ENCODE measurements at places on chromosomes 12 and 14. TPM values are rescaled to one million over a fixed set of nuclear protein-coding genes. Genes with fewer than 3 reads are reported as not detected.

DNA sequence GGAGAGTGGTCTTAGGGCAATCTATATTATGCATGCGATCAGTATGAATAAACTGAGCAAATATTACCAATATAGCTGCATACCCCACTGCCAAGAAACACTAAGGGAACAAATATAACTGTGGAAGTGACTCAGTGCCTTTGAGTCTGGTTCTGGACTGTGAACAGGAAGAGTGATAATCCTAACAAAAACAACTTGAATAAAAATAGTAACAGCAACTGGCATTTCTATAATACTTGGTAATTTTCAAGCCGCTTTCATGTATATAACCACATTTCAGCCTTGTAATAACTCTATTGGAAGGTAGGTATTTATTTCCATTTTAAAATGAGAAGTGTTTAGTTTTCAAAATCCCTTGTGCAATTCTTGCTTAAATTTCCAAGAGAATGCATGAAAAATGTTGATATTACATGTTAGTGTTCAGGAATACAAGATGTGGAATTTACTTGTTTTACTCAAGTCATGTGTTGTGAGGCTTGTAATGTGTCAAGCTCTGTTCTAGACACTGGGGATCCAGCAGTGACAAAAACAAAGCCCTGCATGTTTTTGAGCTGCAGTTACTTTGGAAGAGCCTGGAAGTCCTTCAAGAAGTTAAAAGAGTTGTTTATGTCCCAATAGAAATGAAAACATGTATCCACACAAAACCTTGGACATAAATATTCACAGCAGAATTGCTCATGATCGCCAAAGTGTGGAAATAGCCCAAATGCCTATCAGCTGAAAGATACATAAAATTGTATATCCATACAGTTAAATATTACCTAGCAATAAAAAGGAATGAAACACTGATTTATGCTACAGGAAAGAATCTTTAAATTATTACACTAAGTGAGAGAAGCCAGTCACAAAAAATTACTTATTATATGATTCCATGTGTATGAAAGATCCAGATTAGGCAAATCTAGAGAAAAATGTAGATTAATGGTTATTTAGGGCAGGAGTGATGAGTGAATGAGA, 338.1 kb upstream of the TMEM132C start:
- H3K4me3 ChIP-seq, result no peak overlapping the region
- H3K36me3 ChIP-seq, result no peaks in the 10 kb centered on the region
- no peak overlapping the region for H3K27ac ChIP-seq
- H3K4me1 ChIP-seq, result no peaks in the 10 kb centered on the region
- no peak for DNase-seq
- no peaks in the 10 kb centered on the region for H3K27me3 ChIP-seq

- peaks cover 53% of the 10 kb centered on the region for H3K36me3 ChIP-seq
- no peaks in the 10 kb centered on the region for H3K4me1 ChIP-seq
- no peaks in the 10 kb centered on the region for H3K27me3 ChIP-seq
- DNase-seq, result no peak
- no peak overlapping the region for H3K4me3 ChIP-seq
- H3K27ac ChIP-seq, result no peak overlapping the region
Observed at GRCh38 chr14:32134448-32135097, 57.5 kb downstream of the ARHGAP5 start.

The LRIG3 gene
- total RNA-seq, result not detected

- H3K27ac ChIP-seq, result no peak overlapping the region
- H3K27me3 ChIP-seq, result peaks cover 35% of the 10 kb centered on the region
- H3K36me3 ChIP-seq, result no peaks in the 10 kb centered on the region
- H3K4me1 ChIP-seq, result peaks cover 7% of the 10 kb centered on the region
Observed at GRCh38 chr14:22976620-22977433, 5.5 kb downstream of the AJUBA start.

GRCh38 chr14:61477712-61478462, 156.5 kb downstream of the PRKCH start:
- H3K27me3 ChIP-seq, result no peaks in the 10 kb centered on the region
- peaks cover 74% of the 10 kb centered on the region for H3K36me3 ChIP-seq
- DNase-seq, result peak; percentile 23
- peak overlapping the region; percentile 48 for H3K4me3 ChIP-seq

The CNTN1 gene
- total RNA-seq, result not detected

The CACNB3 gene
- total RNA-seq, result 14.9 TPM

DNA sequence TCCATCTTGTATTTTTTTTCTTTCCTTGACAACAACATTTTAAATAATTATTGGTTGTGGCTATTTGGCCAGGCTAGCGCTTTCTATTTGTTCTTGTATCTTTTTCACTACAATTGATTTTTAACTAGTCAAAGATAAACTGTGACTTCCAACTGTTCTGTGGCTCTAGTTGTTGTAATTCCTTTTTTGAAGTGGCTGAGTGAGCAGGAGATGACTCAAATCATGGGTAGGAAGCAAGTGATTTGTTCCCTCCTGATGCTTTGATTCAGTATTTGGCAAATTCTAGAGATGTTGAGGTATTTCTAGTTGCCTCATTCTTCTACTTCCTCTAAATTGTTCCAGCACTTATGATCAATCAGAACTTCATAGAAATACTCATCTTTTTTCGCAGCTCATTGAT, 633.5 kb downstream of the RERGL start:
- no peaks in the 10 kb centered on the region for H3K27me3 ChIP-seq
- DNase-seq, result no peak
- H3K4me1 ChIP-seq, result no peaks in the 10 kb centered on the region
- no peak overlapping the region for H3K27ac ChIP-seq
- H3K4me3 ChIP-seq, result no peak overlapping the region

The PRPH gene
- not detected for total RNA-seq

The RFLNA gene
- total RNA-seq, result not detected

GRCh38 chr14:53596853-53597525, 359.6 kb downstream of the BMP4 start:
- no peak overlapping the region for H3K4me3 ChIP-seq
- no peaks in the 10 kb centered on the region for H3K36me3 ChIP-seq
- H3K4me1 ChIP-seq, result no peaks in the 10 kb centered on the region

The ACSS3 gene
- total RNA-seq, result not detected

The CPSF2 gene
- total RNA-seq, result 94.2 TPM

DNA sequence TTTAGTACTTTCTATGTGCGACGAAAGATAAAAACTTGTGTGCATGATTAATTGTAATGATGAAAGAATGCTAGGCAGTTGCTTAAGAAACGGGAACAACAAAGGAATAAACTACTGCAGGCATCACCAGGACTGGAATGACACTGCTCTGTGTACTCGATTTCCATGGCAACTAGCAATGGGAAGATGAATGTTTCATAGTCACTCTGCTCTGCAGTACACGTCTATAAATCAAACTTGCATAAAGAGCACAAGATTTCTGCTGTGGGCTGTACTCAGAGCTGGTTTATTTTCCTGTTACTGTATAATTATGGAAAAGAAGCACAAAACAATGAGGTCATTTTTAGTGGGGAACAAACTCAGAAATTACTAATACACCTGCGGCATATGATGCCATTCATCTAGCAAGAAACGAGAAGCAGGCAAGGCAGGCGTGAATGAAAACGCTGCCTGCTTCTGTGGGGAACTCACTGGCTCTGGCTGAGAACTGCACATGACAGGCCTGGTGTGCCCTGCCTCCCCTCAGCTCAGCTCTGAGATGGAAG, 41.8 kb downstream of the EFCAB11 start:
- H3K4me3 ChIP-seq, result no peak overlapping the region
- no peaks in the 10 kb centered on the region for H3K36me3 ChIP-seq
- no peak for DNase-seq
- H3K4me1 ChIP-seq, result peaks cover 3% of the 10 kb centered on the region

The VWF gene
- total RNA-seq, result not detected

GRCh38 chr12:93729934-93730333, 52.8 kb downstream of the CRADD start:
- no peaks in the 10 kb centered on the region for H3K4me1 ChIP-seq
- H3K27ac ChIP-seq, result no peak overlapping the region
- no peaks in the 10 kb centered on the region for H3K27me3 ChIP-seq
- no peak for DNase-seq
- H3K36me3 ChIP-seq, result no peaks in the 10 kb centered on the region
- H3K4me3 ChIP-seq, result no peak overlapping the region

GRCh38 chr12:55720894-55721444, 776 bp downstream of the RDH5 start:
- H3K4me3 ChIP-seq, result no peak overlapping the region
- H3K27ac ChIP-seq, result no peak overlapping the region
- peaks cover under 1% of the 10 kb centered on the region for H3K27me3 ChIP-seq
- peaks cover 38% of the 10 kb centered on the region for H3K36me3 ChIP-seq

DNA sequence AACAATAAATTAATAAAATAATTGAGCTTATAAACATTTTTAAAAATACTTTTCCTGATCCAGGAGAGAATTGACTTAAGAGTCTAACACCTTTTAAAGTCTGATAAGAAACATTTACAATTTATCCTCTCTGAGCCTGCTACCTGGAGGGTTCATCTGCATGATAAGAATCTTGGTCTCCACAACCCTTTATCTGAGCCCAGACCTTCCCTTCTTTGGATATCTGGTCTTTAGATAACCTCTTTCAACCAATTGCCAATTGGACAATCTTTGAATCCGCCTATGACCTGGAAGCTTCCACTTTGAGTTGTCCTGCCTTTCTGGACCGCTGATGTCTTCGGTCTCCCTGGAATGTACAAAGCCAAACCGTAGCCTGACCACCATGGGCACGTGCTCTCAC, 1393.3 kb upstream of the TMEM132C start:
- H3K4me1 ChIP-seq, result no peaks in the 10 kb centered on the region
- H3K27ac ChIP-seq, result no peak overlapping the region
- no peaks in the 10 kb centered on the region for H3K27me3 ChIP-seq
- DNase-seq, result no peak
- no peak overlapping the region for H3K4me3 ChIP-seq

- H3K4me1 ChIP-seq, result no peaks in the 10 kb centered on the region
- DNase-seq, result no peak
- no peaks in the 10 kb centered on the region for H3K27me3 ChIP-seq
- no peak overlapping the region for H3K27ac ChIP-seq
- H3K4me3 ChIP-seq, result no peak overlapping the region
- H3K36me3 ChIP-seq, result no peaks in the 10 kb centered on the region
Observed at GRCh38 chr12:126644236-126645020, 1579.2 kb downstream of the AACS start.

GRCh38 chr12:124727922-124728321, 135.7 kb downstream of the SCARB1 start:
- H3K27ac ChIP-seq, result no peak overlapping the region
- H3K4me1 ChIP-seq, result no peaks in the 10 kb centered on the region
- DNase-seq, result no peak

DNA sequence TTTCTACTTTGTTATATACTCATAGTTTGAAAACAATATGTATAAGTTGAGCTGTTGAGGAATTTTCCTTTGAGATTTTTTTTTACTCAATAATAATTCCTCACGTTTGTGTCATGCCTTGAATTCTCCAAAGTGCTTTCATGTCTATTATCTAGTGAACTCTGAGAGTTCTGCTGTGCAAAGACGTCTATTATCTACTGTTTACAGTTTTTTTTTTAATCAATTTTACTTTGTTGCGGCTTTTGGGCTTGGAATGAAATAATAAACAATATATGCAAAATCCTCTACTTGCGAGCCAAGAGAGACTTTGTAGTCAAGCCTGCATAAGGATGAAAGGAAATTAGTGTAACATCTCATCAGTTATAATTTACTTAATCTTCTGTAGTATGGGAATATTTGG, 107.2 kb upstream of the FRMD6 start:
- H3K4me3 ChIP-seq, result no peak overlapping the region
- peaks cover 16% of the 10 kb centered on the region for H3K27me3 ChIP-seq
- H3K36me3 ChIP-seq, result no peaks in the 10 kb centered on the region
- no peak for DNase-seq
- no peak overlapping the region for H3K27ac ChIP-seq

- H3K27me3 ChIP-seq, result peaks cover 33% of the 10 kb centered on the region
- no peak overlapping the region for H3K4me3 ChIP-seq
- peaks cover 40% of the 10 kb centered on the region for H3K4me1 ChIP-seq
- H3K36me3 ChIP-seq, result no peaks in the 10 kb centered on the region
- no peak overlapping the region for H3K27ac ChIP-seq
Observed at GRCh38 chr12:53096089-53096741, 1.3 kb upstream of the IGFBP6 start.

GRCh38 chr14:23601845-23602180, 23.2 kb upstream of the JPH4 start:
- no peak overlapping the region for H3K27ac ChIP-seq
- H3K36me3 ChIP-seq, result no peaks in the 10 kb centered on the region
- no peak for DNase-seq
- H3K4me1 ChIP-seq, result peaks cover 9% of the 10 kb centered on the region
- no peak overlapping the region for H3K4me3 ChIP-seq

DNA sequence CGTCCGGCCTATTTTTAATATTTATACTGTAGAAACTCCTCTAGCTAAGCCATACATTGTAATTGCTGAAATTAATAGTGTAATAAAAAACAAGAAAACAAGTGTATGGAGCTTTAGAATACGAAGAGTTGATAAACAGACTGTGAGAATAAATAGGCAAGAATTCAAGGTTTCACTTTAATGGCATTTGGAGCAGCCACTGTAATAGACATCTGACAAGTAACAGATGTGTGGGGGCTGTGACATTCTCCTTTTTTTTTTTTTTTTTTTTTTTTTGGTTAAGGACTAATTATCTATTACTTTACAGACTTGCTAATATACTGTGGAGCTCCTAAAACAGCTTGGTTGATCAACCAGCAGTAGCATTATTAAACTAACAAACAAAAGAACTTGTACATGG, 42.1 kb upstream of the CFAP54 start:
- H3K4me3 ChIP-seq, result no peak overlapping the region
- DNase-seq, result no peak
- peaks cover 45% of the 10 kb centered on the region for H3K4me1 ChIP-seq
- no peak overlapping the region for H3K27ac ChIP-seq
- no peaks in the 10 kb centered on the region for H3K27me3 ChIP-seq

The LARP4 gene
- total RNA-seq, result 46.0 TPM

DNA sequence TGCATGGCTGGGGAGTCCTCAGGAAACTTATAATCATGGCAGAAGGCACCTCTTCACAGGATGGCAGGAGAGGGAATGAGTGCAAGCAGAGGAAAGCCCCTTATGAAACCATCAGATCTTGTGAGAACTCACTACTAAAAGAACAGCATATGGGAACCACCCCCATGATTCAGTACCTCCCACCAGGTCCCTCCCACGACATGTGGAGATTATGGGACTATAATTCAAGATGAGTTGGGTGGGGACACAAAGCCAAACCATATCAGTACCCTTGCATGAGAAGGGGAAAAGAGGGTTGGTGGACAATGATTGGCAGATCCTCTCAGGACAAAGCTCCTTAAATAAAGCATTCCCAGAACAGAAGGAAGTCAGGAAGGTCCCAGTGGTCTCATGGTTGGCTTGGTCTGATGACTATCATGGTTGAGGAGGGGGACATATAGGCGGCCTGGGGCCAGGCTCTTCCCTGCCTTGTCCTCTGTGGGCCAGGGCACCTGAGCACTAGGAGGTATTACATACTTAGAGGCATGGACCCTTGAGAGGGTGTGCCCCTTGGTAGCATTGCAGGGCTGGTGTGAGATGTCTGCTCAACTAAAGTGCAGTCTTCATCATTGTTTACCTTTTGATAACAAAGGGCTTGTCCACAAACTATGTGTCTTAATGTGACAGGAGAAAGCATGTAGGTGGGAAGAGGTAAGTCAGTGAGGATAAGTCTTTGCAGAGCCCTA, 22.2 kb downstream of the HSD17B6 start:
- no peak overlapping the region for H3K4me3 ChIP-seq
- H3K4me1 ChIP-seq, result no peaks in the 10 kb centered on the region
- H3K27me3 ChIP-seq, result no peaks in the 10 kb centered on the region
